ENCODE measurements at places on chromosomes 1 and 21.

GRCh38 chr1:113904293-113904673, 316 bp downstream of the AP4B1 start:
- no peak for DNase-seq

GRCh38 chr1:156812293-156812990, 4.2 kb downstream of the SH2D2A start:
- no peak for DNase-seq

DNA sequence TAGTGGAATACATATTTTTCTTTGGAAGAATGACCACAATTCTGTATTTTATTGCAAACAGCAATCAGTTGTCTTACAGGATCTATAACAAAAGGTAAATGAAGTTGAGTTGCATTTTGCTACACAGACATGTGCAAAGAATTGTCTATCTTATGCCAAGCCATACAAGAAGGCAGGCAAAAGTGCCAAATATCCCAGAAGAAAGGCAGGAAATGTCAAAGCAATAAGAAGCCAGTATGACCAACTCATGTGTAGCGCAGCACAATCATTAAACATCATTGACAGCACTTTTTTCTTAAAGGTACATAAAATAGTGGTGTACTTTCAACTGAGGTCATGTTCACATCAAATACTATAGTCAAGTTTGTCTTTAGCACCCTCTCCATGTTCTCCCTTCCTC, 42.7 kb downstream of the NIBAN1 start:
- DNase-seq = no peak

GRCh38 chr1:218673170-218673569, 328.0 kb downstream of the TGFB2 start:
- DNase-seq = no peak

GRCh38 chr1:180616439-180616838, 15.4 kb upstream of the XPR1 start:
- no peak for DNase-seq

GRCh38 chr1:24985737-24986136, 55.7 kb upstream of the RUNX3 start:
- no peak for DNase-seq

DNA sequence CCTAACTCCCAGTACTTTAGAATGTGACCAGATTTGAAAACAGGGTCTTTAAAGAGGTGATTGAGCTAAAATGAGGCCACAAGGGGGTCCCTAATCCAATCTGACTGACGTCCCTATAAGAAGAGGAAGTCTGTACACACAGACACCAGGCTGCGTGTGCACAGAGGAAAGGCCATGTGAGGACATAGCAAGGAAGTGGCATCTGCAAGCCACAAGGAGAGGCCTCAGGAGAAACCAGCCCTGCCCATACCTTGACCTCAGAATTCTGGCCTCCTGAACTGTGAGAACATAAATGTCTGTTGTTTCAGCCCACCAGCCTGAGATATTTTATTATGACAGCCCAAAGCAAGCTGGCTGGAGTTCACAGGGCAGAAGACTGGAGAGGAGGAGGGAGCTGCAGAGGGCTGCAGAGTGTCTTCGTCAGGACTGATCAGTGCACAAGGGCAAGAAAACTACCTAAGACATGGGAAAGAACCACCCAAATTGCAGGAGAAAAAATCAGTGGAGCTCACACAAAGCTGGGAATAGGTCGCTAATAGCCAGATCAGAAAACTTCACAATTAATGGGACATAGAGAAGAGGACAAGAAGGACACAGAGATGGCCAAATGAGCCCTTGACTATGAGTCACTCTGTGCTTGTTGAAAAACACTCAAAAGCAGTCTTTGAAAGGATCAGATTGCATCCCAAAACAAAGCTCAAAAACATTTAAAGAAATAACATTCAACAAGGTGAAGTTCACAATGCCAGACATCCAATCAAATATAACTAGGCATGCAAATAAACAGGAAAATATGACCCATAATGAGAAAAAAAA, 14.1 kb upstream of the WNT9A start:
- DNase-seq = no peak

- DNase-seq = no peak
These were observed 66.8 kb upstream of the SLC25A33 start for GRCh38 chr1:9472386-9473031.

DNA sequence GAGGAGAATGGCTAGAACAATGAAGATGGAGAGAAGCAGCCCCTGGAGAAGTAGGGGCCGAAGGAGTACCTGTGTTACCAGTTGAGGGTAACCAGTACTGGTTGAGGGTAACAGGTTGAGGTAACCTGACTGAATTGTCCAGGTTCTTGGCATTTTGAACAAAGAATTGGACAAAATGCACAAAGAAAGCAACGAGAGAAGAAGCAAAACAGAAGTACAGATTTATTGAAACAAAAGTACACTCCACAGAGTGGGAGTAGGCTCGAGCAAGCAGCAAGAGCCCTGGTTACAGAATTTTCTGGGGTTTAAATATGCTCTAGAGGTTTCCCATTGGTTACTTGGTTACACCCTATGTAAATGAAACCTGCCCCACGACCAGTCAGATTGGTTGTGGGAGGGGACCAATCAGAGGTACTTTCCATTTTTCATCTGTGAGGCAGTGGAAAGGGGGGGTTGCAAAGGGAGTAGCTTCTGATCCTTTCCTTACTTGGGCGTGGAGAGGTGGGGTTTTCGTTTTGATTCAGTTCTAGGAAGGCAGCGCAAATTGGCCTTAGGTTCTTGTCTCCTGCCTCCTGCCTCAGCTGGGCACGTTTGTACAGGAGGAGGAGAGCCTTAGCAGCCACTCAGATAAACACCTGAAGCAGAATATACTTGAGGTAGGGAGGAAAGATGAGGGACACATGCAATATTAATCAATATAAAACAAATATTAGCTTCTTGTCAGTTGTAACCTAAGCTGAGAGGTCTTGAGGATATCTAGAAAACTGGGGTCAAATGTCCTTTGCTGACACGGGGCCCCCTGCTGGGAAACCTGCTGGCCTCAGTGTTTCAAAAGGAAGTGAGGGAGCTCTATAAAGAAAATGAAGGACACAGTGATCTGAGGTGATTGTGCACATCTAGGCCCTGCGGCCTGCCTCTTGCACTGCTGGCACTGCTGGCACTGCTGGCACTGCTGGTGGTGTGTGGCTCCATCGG, 14.3 kb upstream of the LSM10 start:
- DNase-seq = no peak

GRCh38 chr1:194039578-194039977, 853.2 kb upstream of the B3GALT2 start:
- DNase-seq = no peak

GRCh38 chr1:224266105-224266914, 63.7 kb downstream of the NVL start:
- no peak for DNase-seq

DNA sequence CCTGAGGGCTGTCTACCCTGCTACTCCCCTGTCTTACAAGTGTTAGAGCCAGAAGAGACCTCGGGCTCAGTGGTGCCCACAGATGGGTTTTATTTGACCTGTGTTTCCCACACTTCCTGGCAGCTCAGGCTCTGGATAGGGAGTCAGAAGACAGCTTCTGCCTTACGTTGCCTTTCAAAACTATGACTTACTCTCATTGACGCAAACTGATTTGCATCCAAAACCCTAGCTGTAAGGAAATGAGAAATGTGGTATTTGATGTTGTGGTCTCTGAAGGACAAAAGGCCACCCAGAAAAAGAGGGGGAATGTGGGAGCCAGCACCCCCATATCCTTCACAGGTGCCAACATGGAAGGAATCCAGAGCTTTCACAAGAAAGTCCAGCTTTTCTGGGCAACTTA, 180.2 kb downstream of the ATG4C start:
- no peak for DNase-seq

DNA sequence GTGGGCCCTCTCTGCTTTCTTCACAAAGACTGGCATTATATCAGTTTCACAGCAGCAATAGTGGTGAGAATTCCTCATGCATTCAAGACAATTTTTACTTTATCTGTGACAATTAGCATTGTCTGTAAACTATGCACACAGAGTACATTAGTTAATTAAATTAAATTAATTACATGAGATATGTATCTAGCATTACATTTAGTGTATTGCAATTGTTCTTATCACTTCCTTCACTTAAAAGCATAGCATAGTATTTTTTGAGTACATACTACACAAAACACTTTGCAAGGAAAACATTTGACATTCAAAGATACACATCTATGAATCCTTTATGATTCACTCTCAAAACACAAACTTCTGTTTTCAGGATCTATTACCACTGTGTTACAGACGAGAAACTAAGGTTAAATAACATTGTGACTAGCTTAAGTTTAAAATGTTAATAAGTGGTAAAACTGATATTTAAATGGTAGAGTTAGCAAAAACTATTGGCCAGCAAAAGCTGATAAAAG, 1542.6 kb downstream of the PLA2G4A start:
- no peak for DNase-seq

- DNase-seq = no peak
These were observed 66.0 kb upstream of the SLC25A33 start for GRCh38 chr1:9473032-9473807.

GRCh38 chr1:109863667-109864046, 47.0 kb upstream of the CSF1 start:
- DNase-seq = no peak

GRCh38 chr1:11708554-11709350, 17.2 kb downstream of the DRAXIN start:
- no peak for DNase-seq

- no peak for DNase-seq
These were observed 126.2 kb downstream of the PRRX1 start for GRCh38 chr1:170790175-170790574.

DNA sequence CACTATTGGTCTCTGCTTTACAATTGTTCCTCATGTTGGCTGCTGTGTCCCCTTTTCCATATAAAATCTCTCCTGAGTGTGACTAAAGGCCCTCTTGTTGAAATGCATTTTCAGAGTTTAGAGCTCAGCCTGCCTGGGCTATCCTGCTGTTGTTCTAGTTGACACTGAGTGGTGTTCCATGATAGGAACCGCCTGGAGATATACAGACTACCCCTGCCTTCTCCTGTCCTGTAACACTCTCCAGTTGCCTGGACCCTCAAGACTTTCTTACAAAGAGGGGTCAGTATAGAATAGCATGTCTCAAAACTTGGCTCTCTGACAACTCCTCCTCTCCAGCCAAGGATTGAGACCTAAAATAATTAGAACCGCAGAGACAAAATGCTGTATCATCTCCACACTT, 152.0 kb upstream of the POU3F1 start:
- DNase-seq = no peak

- no peak for DNase-seq
These were observed 61.9 kb downstream of the DNTTIP2 start for GRCh38 chr1:93816970-93817678.

DNA sequence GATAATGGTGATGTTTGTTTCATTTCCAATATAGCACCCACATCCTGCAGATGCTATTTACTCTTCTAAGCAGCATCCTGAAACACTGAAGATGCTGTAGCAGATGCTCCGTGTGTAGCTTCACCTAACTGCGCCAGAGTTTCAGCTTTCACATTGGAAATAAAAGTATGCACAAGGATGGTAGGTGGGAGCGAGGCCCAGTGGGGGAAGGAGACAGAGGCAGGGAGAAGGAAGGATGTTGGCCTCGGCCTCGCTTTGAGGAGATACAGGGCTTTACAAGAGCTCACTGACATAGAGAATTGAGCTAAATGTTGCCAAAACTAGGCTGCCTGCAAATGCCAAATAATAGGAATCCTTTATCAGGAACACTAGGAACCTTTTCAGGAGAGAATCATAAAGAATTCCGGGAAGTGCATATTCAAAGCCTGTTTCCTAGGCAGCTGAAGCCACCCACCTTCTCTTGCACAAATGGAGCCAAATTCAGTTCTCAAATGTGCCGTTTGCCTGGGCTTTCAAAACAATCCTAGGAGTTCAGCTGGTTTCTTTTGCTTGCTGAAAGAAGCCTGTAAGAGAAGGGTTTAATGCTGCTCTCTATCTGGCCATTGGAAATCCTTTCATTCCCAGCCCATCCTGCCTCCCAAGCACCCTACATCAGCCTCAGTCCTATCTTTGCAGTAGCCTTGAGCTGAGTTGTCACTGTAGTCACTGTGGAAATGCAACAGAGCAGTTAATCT, 135.4 kb upstream of the ATP1B1 start:
- no peak for DNase-seq

- no peak for DNase-seq
These were observed 10.9 kb downstream of the SEMA4A start for GRCh38 chr1:156164125-156164831.

GRCh38 chr1:158607296-158607695, 2.2 kb downstream of the OR10Z1 start:
- DNase-seq = no peak

- DNase-seq = no peak
These were observed 120.7 kb downstream of the BACH1 start for GRCh38 chr21:29419422-29419821.

DNA sequence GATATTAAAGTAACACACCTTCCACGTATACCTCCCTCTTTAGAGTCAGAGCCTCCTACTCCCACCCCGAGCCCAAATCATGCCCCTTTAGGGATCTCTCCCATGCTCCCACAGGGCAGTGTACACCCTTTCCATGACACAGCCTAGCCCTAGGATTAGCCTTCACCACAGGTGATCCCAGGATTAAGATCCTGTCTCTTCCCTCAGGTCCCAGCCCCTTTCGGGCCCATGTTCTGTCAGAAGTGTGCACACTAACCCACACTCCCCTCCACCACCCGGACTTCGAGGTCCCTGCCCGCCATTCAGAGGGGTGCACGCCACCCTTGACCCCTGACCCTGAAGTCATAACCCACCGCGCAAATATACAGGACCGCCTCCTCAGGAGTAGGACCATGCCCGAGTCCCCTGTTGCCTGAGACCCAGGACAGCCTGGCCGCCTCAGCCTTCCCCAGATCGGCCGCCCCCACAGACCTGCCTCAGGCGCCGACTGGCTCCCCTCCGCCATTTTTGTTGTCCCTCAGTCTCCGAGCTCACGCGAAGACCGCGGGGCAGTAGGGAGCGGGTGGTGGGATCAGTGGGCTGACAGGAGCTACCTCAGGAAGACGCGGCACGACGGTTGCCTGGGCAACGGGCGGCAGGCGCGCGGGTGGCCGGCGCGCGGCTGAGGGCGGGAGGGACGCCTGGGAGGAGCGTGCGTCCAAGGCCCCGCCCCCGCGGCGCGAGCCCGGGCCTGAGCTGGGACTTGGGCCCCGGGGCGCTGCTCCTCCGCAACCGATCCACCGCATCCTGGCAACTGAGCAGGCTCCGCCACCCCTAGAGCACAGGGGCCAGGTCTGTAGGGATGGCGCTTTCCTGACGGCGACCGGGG, at the start of gene AGBL4:
Gene AGBL4, minus strand, starts transcription at position 663 of the 868 bp plus-strand sequence.
- no peak for DNase-seq

GRCh38 chr1:89331890-89332289, 32.0 kb upstream of the GBP6 start:
- no peak for DNase-seq

- DNase-seq = peak; percentile 18
These were observed 717 bp upstream of the BATF3 start for GRCh38 chr1:212700223-212700891.
